ENCODE measurements at places on chromosomes 5 and 9.

DNA sequence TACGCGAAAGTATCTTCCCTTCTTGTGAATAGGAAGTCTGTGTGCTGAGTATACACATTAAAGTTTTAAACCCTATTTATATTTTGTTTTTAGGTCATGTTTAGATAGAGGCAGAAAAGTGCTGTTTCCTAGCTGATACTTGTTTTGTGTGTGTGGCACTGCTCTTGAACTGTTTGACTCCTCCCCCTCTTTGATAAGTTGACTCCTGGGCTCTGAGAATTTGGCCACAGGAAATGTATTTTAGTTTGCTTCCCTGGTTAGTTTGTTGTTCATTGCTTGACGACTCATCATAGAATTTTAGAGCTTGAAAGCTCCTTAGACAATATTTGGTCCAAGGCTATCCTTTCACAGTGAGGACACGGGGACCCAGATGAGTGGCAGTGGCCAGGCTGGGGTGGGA lies 2.0 kb upstream of the CDC14B start:
- DNase-seq = no peak

DNA sequence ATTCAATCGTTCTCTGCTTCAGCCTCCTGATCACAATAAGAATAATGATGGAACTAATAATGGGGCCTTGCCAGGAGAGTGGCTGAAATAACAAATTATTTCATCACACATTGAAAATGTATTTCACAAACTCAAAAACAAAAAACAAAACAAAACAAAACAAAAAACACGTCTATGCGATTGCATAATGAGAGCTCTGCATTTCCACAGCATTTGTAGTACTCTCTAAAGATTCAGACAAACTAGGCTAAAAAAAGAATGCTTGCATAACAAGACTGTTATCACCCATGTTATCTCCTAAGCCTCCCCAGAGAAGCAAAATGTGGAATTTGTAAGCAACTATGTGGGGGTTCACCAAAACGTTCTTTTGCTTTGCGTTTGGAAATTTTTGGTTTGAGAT lies 48.1 kb downstream of the PRELID2 start:
- DNase-seq = no peak

DNA sequence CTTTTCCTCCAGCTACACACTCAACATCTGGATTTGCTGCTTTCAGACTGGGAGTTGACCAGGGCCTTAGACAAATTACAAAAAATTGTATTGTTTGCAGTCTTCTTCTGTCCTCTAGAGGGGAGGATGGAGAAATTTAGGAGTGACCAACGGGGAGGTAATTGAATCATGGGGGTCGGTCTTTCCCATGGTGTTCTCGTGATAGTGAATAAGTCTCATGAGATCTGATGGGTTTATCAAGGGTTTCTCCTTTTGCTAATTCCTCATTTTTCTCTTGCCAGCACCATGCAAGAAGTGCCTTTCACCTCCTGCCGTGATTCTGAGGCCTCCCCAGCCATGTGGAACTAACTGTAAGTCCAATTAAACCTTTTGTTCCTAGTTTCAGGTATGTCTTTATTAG lies 4.2 kb downstream of the IFNA8 start:
- DNase-seq = no peak

DNA sequence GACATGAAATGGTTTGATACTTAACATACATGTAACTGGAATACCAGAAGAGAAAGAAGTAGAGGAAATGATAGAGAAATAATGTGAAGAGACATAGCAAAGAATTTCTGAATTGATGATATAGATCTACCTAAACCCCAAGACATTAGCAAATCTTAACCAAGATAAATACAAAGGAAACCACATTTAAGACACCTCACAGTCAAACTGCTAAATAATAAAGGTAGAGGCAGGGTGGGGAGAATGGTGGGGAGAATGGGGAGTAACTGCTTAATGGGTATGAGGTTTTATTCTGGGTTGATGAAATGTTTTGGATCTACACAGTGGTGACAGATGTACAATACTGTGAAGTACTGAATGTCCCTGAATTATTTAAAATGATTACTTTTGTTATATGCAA lies 17.5 kb downstream of the CARNMT1 start:
- no peak for DNase-seq

DNA sequence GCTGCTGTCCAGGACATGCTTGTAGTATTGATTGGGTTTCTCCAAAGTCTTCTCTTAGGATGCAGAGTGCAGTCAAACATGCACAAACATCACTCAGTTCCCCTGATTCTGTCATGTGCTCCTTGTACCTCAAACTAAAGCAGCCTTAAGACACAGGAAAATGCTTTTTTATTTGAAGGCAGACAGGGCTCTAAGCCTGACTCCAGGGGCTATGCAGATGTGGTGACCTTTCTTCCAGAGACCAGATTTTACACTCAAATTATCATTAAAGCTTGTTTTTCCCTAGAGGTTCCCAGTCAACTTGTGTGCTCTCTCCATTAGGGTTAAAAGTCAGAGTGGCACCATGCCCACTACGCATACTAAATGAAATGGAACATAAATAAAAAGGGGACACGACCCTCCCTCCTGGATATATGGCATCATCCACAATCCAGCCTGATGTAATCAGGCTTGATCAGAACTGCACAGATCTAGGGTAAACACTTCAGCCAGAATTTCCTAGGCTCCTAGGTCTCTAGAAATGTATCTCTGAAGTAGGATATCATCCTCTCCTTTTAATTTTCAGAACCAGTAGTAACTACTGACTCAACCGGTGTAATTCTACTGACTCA lies 771.1 kb downstream of the NR2F1-AS1 start:
- no peak for DNase-seq

DNA sequence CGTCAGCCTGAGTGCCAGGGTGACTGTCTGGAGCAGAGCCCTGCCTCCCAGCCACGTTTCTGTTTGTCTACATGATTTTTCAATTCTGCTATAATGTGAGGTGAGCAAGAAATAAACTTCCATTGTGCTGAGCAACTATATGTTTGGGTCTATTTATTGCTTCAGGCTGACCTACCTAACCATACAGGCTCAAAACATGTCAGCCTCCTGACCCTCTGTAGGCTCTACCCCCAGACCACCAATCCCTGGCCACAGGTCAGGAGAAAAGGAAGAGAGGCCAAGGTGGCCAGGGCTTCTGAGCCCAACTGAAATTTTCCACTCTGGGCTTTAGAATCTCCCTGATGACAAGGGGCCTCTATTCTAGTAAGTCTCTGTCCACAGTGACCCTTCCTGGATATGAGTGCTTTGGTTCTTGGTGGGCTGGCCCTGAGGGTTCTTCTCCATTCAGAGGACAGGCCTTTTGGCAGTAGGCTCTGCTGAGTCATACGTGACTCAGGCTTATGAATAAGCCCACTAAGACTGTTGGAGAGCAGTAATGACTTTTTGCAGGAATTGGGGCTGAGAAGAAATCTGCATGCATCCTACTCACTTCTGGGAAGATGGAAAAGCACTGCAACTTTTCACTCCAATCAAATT lies 117.2 kb upstream of the TBCA start:
- no peak for DNase-seq

DNA sequence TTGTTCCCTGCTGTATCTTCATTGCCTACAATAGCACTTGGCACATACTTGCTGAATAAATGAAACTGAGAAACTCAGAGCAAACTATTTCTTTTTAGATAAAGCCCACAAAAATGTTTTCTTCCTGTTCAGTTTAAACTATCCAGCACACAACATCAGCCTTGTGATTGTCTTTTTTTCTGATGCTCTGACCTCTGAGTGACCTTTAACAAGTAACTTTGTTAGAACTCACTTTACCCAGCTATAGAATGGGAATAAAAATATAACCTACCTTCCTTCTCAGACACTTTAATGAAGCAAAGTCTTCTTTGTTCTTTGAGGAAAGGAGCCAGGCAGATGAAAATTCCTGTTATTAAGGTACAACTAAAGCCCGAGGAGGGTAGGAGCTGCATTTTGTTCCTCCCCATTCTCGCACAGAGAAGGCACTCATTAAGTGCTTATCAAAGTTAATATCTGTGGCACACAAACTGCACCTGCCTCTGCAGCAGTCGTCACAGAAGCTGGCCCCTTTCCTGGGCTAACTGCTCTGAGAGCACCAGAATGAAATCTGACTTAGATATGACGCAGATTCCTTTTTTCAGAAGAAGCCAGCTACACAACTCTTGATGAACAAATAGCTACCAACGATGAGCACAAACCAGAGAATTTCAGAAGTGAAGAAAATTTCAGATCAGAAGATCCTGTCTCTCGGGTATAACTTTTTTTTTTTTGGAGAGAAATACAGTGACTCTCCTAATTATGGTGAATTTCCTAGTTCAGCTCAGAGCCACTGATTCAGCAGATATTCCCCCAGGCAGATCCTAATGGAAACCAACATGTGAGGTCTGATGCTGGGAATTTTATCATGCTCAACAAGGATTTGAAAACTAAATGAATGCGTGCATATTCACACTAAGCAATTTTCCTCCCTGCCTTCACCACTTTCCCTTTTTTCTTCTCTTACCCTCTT lies 31.0 kb upstream of the NR3C1 start:
- no peak for DNase-seq

DNA sequence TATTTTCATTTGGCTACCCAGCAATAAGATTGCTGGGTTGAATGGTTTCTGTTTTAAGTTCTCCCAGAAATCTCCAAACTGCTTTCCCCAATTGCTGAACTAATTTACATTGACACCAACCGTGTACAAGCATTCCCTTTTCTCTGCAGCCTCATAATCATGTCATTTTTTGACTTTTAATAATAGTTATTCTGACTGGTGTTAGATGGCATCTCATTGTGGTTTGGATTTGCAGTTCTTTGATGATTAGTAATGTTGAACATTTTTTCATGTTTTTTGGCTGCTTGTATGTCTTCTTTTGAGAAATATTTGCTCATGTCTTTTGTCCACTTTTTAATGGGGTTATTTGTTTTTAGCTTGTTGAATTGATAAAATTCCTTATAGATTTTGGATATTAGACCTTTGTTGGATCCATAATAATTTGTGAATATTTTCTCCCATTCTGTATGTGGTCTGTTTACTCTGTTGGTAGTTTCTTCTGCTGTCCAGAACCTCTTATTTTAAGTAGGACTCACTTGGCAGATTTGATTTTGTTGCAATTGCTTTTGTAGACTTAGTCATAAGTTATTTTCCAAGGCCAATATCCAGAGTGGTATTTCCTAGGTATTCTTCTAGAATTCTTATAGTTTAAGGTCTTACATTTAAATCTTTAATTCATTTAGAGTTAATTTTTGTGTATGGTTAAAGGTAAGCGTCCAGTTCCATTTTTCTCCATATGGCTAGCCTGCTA lies 793.7 kb downstream of the BRINP1 start:
- no peak for DNase-seq

DNA sequence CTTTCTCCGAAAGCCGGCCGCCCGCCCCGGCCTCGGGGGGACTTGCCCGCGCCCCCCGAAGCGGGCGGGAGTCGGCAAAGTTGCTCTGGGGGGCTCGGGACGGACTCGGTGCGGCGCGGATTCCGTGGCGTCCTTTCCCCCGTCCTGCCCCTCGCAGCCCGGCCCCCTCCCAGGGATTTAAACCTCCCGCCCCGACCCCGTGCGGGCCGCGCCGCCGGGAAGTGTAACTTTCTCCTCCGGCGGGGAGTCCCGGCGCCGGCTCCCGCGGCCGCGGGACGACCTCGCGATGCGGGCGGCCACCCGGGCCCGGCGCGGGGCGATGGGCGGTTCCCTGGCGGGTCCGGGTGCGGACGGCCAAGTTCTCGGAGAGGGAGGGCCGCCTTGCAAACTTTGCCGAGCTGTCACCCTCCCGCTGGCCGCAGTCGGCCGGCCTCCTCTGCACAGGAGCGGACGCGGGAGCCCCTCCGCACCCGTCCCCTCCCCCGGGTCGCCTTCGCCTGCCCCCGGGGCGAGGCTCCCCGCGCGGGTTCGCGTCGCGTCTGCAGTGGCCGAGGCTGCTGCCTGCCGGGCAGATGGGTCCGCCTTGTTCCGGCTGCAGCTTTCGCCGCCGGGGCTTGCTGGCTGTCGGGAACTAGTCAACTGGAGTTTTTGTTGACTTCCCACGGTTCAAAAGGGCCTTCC lies 732 bp downstream of the PBX3 start:
- peak; percentile 31 for DNase-seq
